ENCODE measurements at places on chromosomes 11 and 22.

- no peak for DNase-seq
Measured at GRCh38 chr11:59654893-59655292, 13.9 kb downstream of the PATL1 start.

DNA sequence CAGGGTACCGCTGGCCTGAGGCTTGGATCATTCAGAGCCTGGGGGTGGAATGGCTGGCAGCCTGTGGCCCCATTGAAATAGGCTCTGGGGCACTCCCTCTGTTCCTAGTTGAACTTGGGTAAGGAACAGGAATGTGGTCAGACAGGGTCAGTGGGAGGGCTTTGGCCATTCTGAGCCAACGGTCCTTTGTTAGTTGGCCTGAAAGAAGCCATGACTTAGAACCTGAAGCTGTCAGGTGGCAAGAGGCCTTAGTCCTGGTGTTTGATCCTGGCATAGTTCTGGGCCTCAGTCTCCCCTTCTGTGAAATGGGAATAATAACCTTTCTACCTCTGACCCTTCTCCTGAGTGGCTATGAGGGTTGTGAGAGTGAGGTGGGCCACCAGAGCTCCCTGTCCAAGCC lies 8.3 kb downstream of the PGAP2 start:
- no peak for DNase-seq

DNA sequence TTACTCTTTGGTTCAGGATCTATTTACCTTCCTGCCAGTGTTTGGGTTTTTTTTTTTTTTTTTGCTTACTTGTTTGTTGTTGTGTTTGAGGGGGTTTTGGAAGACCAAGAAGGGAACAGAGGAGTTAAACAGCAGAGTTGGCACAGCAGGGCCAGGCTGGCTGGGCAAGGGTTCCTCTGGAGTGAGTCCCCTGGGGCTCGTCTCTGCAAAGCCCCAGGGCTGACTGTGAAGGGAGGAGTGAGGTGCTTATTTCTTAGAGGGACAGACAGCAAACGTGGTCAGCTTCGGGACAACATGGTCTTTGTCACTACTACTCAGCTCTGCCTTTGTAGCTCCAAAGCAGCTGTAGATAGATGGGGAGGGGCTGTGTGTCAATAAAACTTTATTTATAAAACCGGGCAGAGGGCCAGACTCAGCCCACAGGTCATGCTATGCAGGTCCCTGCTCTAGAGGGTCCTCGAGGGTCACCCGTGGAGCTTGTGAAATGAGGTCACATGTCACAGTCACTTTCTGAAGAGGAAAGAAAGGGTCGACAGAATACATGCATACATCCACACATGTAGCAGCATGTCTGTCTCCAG lies 1404.7 kb downstream of the BRD1 start:
- no peak for DNase-seq

- peak; percentile 32 for DNase-seq
Measured at GRCh38 chr11:57368106-57368844, 12.7 kb downstream of the PRG3 start.

DNA sequence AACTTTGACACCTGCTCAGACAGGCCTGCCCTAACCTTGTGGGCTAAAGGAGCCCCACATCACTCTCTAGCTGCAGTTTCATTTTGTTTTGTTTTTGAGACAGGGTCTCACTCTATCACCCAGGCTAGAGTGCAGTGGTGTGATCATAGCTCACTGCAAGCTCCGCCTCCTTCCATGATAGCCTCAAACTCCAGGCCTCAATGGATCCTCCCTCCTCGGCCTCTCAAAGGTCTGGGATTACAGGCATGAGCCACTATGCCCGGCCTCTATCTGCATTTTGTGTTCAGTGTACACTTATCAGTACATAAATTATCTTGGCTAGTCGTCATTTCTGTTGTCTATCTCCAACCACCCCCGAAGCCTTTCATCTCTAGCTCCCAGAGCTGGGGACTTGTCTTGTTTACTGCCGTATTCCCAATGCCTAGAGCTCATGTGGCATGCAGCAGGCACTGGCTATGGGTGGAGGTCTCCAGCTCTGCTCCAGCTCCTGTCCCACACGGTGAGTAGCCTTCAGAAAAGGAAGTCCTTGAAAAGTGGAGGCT lies 22.1 kb upstream of the PEX26 start:
- DNase-seq = no peak

DNA sequence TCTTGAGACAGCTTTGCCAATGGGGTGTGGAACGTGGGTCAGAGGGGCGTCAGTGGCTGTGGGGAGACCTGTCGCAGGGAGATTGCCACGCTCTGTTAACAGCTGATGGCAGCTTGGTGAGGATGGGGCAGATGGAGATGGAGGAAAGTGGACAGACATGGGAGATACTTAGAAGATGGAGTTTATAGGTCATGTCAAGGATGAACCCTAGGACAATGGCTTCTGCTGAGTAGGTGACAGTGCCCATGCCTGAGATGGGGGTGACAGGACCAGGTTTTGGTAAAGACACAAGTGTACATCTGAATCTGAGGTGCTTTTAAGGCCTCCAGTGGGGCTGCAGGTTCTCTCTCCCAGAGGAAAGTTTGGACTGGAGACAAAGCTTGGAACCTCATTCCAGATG lies 51.5 kb upstream of the ACCSL start:
- DNase-seq = no peak
